ENCODE measurements at places on chromosomes 3 and 15. TPM values are rescaled to one million over a fixed set of nuclear protein-coding genes. Genes with fewer than 3 reads are reported as not detected.

Gene AP3B2
- total RNA-seq: 0.39 TPM

Gene HESX1
- total RNA-seq: 0.79 TPM

Gene TBL1XR1
- total RNA-seq: 226 TPM

Gene FANCD2
- 86.4 TPM for total RNA-seq

Gene STT3B
- 148 TPM for total RNA-seq

Gene EPHB1
- 0.98 TPM for total RNA-seq

Gene VEPH1
- not detected for total RNA-seq

Gene GABRA5
- total RNA-seq: not detected

Gene CCR1
- total RNA-seq: 0.14 TPM

Gene DUOX2
- 0.02 TPM for total RNA-seq

Gene TNFSF10
- total RNA-seq: 33.1 TPM

GRCh38 chr3:186664506-186664905 is 1.3 kb upstream of the HRG start:
- no peak overlapping the region for H3K27ac ChIP-seq
- H3K27me3 ChIP-seq: no peaks in the 10 kb centered on the region
- DNase-seq: no peak

- H3K4me1 ChIP-seq: peaks cover 5% of the 10 kb centered on the region
- no peak overlapping the region for H3K4me3 ChIP-seq
- peak; percentile 20 for DNase-seq
- H3K36me3 ChIP-seq: no peaks in the 10 kb centered on the region
- H3K27me3 ChIP-seq: peaks cover 10% of the 10 kb centered on the region
- H3K27ac ChIP-seq: no peak overlapping the region
Observed at GRCh38 chr15:99052205-99052604, 44.6 kb upstream of the PGPEP1L start.

- no peak for DNase-seq
- H3K4me1 ChIP-seq: peaks cover 70% of the 10 kb centered on the region
Observed at GRCh38 chr15:67126551-67127330, 61.3 kb downstream of the SMAD3 start.

DNA sequence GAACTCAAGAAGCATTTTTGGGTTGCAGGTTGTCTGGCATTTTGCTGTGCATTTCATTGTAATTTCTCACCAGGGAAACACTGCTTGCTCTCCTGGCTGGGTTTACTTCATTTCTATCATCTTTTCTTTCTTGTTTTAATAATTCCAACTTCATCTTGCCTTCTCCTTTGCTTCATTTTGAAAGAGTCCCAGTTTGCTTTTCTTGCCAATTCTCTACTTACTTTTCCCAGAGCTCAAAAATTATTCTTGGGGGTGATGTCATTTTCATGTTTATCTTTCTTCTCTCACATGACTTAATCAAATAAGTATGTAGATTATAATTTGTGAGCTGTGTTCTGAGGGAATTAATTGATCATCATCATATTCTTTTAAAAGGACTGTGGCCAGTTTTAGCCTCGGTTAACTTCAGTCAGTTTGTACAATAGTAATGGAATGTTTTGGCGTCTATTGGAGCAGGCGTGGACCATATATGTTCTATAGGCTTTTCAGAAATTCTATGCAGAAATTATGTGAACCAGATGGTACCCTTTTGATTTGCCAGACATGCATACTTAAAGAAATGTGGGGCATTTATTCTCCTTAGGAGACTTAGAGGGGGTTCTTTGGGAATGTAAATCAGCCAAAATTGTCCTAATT is 30.1 kb downstream of the SH3GL3 start:
- no peak overlapping the region for H3K27ac ChIP-seq
- H3K27me3 ChIP-seq: peaks cover 3% of the 10 kb centered on the region

DNA sequence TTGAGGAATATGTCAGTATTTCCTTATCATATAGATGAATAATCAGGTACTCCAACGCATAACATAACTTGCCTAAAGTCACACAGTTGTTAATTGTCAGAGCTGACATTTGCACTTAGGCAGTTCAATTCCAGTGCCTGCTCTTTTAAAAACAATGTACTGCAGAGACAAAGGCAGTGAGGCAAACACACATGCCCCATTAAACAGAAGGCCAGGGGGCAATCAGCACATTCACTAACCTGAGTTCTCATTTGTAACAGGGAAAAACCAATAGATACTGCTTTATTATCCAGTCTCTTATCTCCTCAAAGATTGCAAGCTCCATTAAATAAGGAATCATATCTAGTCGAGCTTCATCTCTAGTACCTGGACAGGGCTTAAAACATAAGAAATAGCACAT is 1017.4 kb downstream of the SQOR start:
- no peak for DNase-seq
- H3K27ac ChIP-seq: no peak overlapping the region
- H3K4me1 ChIP-seq: no peaks in the 10 kb centered on the region
- H3K27me3 ChIP-seq: no peaks in the 10 kb centered on the region

GRCh38 chr3:12807601-12808359 is 11.3 kb downstream of the CAND2 start:
- no peaks in the 10 kb centered on the region for H3K36me3 ChIP-seq
- no peak overlapping the region for H3K27ac ChIP-seq
- no peaks in the 10 kb centered on the region for H3K27me3 ChIP-seq
- H3K4me3 ChIP-seq: no peak overlapping the region

GRCh38 chr15:89399238-89400115 is 64.9 kb upstream of the POLG start:
- peak overlapping the region; percentile 63 for H3K27ac ChIP-seq
- H3K36me3 ChIP-seq: no peaks in the 10 kb centered on the region

DNA sequence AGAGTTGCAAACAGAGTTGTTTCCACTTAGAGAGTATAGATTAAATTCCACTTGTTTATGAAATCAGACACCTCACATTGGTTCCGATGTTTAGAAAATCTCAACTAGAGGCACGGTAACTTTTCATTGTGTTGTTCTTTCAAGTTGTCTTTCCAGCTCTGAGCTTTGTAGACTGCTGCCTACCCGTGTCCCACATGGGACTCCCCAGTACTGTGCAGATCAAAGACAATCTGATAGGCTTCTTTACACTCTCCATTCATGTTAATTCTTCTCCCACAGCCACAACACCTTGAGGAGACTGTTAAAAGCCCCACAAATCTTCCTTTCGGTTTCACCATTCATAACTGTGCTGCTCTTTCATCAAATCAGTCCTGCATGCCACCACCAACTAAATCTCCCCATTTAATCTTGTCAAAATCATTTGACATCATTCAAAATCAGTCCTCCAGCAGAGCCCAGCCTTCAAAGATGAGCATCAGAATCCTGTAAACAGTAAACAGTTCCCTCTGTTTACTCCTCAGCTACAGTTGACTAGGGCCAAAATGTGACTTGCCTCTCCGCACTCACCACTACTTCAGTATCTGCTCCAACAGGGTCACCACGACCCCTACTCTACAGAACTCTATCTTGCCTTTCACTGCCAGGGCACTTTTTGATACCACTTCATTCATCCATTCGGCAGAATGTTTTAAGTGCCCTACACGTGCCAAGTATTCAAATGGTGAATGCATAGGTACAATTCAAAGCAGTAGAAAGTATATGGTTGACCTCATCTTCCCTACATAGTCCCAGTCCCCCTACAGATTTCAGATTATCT is 8.3 kb downstream of the ANXA2 start:
- peak; percentile 59 for DNase-seq
- peak overlapping the region; percentile 2 for H3K4me3 ChIP-seq
- H3K27ac ChIP-seq: peak overlapping the region; percentile 10
- H3K36me3 ChIP-seq: peaks cover 5% of the 10 kb centered on the region

DNA sequence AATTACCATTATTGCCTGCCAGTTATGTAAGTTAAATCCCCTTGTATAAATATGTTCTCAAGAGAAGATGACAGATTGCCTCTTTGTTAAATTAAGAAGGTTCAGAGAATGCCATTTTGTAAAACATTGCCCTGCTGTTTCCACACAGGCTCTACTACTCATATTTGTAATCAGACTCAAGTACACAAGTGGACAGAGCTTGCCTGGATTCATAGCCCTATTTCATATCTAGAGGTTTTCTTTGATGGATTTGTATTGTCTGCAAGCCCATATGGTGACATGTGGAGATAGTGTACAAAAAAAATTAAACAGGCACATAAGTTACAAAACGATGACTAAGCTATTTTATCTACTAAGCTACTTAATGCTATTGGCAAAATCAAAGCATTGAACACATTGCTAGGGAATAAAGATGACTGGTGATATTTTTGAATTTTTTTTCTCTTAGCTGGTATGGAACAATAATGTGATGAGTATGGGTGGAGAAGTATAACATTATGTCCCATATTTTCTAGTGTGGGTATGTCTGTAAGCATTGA is 1286.6 kb upstream of the ALCAM start:
- H3K27ac ChIP-seq: no peak overlapping the region
- no peaks in the 10 kb centered on the region for H3K4me1 ChIP-seq
- no peaks in the 10 kb centered on the region for H3K36me3 ChIP-seq
- no peak overlapping the region for H3K4me3 ChIP-seq
- DNase-seq: no peak

DNA sequence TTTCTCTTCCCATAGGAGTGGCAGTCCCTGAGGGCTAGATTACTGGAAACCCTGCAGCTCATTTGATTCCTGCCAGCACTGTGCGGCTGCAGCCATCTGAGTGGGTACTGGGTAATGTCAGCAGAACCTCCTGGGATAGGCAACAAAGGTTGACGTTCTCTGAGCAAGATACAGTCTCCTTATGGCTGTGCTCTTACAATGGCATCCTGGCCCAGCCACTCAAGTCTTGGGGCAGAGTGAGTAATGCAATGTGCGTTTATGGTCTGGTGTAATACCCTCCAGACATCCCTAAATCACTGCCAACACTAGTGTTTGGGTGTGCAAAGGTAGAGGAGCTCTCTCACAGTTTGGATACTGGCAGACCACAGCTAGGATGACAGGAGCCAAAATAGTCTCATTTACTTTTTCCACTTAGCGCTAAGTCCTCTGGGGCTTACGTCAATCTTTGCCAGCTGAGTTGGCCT is 775.8 kb downstream of the ZNF385D start:
- no peaks in the 10 kb centered on the region for H3K36me3 ChIP-seq
- DNase-seq: no peak

DNA sequence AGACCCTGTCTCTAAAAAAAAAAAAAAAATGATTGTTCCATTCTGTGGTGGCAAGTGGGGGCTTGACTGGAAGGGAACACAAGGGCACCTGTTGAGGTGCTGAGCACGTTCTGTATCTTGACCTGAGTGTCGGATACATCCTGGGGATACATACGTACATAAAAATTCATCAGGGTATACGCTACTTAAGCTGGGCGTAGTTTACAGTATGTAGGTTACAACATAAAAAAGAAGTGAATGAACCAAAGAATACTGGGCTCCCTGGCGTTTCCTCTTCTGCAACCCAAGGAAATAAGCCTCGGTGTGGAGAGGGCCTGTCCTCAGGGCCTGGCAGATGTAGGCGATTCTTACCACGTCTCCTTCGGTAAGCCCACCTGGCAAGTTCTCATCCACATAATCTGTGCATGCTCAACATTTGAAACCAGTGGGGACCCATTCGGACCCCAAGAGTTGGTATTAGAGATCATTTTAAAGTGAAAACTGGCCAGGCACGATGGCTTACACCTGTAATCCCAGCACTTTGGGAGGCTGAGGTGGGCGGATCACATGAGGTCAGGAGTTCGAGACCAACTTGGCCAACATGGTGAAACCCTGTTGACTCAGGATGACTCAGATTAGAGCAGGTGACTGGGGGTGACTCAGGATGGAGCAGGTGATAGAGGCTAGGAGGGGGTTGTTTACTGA is 5.1 kb upstream of the MUC20 start:
- H3K27me3 ChIP-seq: no peaks in the 10 kb centered on the region
- peak; percentile 60 for DNase-seq
- H3K4me3 ChIP-seq: no peak overlapping the region

DNA sequence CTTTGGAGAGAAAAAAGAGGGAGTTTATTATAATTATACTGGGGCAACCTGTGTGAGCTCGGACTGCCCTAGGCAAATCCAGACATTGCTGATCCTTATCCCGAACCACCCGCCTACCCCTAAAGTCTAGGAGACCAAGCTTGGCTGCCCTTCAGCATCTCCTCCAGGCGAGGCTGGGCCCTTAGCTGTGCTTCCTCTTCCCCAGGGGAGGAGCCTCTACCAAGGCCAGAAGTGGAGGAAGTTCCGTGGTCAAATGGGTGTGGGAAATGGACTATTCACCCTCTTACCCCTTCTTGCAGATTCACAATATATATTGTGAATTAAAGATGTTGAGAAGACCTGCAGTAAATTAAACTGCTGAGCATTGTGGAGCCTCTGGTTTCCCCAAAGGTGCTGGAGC is 158.3 kb upstream of the HES1 start:
- H3K27me3 ChIP-seq: peaks cover 10% of the 10 kb centered on the region
- DNase-seq: no peak
- H3K4me1 ChIP-seq: peaks cover 4% of the 10 kb centered on the region
- no peaks in the 10 kb centered on the region for H3K36me3 ChIP-seq
- no peak overlapping the region for H3K27ac ChIP-seq
- no peak overlapping the region for H3K4me3 ChIP-seq

DNA sequence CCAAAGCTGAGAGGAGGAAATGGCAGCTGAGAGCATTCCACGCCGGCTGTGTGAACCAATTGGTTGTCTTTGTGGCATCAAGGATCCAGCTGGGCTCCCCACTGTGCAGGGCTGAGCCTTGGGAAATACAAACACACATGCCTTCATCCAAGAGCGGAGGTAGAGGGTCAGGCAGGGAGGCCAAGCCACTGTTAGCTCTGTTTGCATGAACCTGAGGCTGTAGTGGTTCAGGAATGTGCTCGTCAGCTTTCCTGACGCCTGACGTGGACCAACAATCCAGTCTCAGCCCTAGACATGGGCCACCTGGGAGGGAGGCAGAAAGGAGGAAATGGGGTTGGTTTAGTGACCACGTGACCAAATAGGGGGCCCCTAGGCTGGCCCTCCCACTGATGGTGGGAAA is 276.9 kb downstream of the TLE3 start:
- no peak overlapping the region for H3K27ac ChIP-seq
- DNase-seq: no peak
- no peaks in the 10 kb centered on the region for H3K36me3 ChIP-seq
- no peak overlapping the region for H3K4me3 ChIP-seq

DNA sequence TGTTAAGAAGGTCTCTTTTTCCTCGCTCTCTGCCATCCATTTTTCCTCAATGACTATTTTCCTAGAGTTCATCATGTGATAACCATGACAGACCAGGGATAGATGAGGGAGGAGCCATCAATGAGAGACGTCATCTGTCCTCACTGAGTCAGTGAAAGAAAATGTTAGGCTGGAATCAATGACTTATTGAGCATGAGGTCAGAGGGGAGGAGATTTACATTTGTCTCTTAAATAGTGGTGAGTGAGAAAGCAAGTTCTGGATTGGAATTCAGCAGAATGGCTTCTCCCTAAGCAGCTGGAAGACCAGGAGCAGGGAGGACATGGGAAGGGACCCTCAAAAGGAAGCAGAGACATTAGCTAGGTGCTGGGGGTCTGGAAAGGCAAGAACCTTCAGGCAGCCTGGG is 28.2 kb upstream of the USP3 start:
- no peak overlapping the region for H3K4me3 ChIP-seq
- peaks cover 75% of the 10 kb centered on the region for H3K4me1 ChIP-seq
- DNase-seq: no peak
- H3K27me3 ChIP-seq: no peaks in the 10 kb centered on the region
- no peaks in the 10 kb centered on the region for H3K36me3 ChIP-seq

- no peaks in the 10 kb centered on the region for H3K27me3 ChIP-seq
- H3K27ac ChIP-seq: no peak overlapping the region
- DNase-seq: no peak
- H3K4me1 ChIP-seq: no peaks in the 10 kb centered on the region
- no peaks in the 10 kb centered on the region for H3K36me3 ChIP-seq
Observed at GRCh38 chr15:95087253-95087609, 855.9 kb downstream of the MCTP2 start.
